Jurkat, Clone E6-1 (cell line): ENCODE measurements at places on chromosomes 6 and 20.

- no peak for DNase-seq
Observed at GRCh38 chr6:146574211-146574610, 24.6 kb upstream of the ADGB start.

DNA sequence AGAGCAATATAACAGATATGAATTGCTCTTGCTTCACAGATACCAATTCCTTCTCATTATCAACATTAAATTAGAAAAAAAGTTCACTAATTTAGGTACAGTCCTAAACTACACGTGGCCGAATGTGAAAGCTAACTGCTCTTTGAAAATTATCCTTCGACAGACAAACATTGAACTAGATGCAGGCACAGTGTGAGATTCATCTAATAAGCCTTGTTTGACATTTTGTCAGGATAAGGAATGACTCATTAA lies 1.1 kb downstream of the FAM184A start:
- no peak for DNase-seq

GRCh38 chr6:90175627-90176538 lies 120.8 kb downstream of the BACH2 start:
- no peak for DNase-seq

- peak; percentile 25 for DNase-seq
Observed at GRCh38 chr20:50625986-50626677, 65.2 kb downstream of the RIPOR3 start.

GRCh38 chr20:62321975-62322374 lies 19.2 kb downstream of the ADRM1 start:
- no peak for DNase-seq

GRCh38 chr6:25025919-25026301 lies 90.2 kb upstream of the RIPOR2 start:
- DNase-seq, result no peak

GRCh38 chr6:106743612-106744011 lies 114.2 kb downstream of the QRSL1 start:
- no peak for DNase-seq
